Immature natural killer cell (primary cell): ENCODE measurements at places on chromosomes 5 and 9.
A peak's percentile ranks its signal among the peaks of the same experiment; 100 is the strongest.

GRCh38 chr5:91136271-91136670, 246.8 kb downstream of the ARRDC3 start:
- H3K27ac ChIP-seq: no peak overlapping the region
- peaks cover 11% of the 10 kb centered on the region for H3K4me1 ChIP-seq
- DNase-seq: no peak
- H3K27me3 ChIP-seq: peaks cover 2% of the 10 kb centered on the region
- H3K4me3 ChIP-seq: no peak overlapping the region

GRCh38 chr9:122100756-122101155, 7.6 kb upstream of the TTLL11 start:
- H3K36me3 ChIP-seq: no peaks in the 10 kb centered on the region
- peaks cover 7% of the 10 kb centered on the region for H3K27me3 ChIP-seq
- DNase-seq: no peak
- no peak overlapping the region for H3K27ac ChIP-seq
- peaks cover 7% of the 10 kb centered on the region for H3K4me1 ChIP-seq

DNA sequence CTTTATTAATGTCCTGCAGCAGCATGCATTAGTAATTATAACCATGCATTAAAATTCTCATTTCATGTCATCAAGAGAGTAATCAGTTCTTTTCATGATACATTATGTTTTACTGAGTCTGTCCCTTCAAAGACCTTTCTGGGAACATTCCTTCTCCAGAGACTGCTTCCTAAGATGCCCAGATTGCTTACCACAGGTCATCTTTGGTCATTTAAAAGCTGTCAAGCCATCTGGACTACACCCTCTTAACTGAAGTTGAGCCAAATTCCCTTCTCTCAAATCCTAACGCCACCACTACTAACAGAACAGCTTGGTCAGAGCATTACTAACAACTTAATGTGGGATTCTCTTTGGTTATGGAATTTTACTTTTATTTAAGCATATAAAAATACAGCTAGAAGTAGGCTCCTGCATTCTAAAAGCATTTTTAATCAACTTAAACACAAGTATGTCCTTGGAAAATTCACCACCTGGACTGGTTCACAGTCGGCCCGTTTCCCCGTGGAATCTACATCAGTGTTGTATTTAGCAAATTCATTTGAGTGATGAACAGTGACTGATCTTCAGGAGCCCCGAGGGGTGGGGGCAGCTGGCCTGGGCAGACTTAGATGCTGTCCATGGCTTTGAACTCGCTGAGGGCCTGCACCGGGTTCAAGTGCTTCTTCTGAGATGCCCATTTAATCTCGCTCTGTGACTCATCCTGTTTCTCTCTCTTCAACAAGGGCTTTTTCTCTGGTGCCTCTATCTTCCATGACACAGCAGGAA, 92.8 kb upstream of the CCDC112 start:
- no peaks in the 10 kb centered on the region for H3K27me3 ChIP-seq
- no peaks in the 10 kb centered on the region for H3K4me1 ChIP-seq
- no peak overlapping the region for H3K4me3 ChIP-seq
- no peaks in the 10 kb centered on the region for H3K36me3 ChIP-seq
- no peak overlapping the region for H3K27ac ChIP-seq
- no peak for DNase-seq

- H3K4me1 ChIP-seq: peaks cover 36% of the 10 kb centered on the region
- DNase-seq: no peak
- peaks cover 32% of the 10 kb centered on the region for H3K27me3 ChIP-seq
- peak within 1 kb of the TSS; percentile 71 for H3K4me3 ChIP-seq
- no peak within 1 kb of the TSS for H3K27ac ChIP-seq
Observed at GRCh38 chr9:132409828-132410528, at the start of gene CFAP77. CFAP77 (plus strand) TSS chr9:132410211; CDS start chr9:132410272, 61 bp downstream.

DNA sequence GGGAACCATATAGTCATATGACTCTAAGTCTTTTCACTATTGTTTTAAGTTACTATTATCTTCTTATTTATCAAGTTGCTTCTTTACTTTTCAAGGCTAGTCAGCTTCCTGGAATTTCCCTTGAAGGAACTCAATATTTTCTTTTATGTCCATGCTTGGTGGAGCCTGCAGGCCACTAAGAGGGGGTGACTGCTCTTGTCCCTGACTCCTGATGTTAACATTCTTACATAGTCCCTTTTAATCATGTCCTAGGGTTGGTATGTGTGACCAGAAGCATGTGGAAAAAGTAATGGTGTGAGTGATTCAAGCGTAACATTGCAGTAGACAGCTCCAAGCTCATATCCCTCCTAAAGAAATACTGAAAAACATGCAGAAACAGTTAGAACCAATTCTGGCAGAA, 1536.2 kb upstream of the CDH9 start:
- DNase-seq: no peak
- H3K27ac ChIP-seq: no peak overlapping the region
- H3K36me3 ChIP-seq: peaks cover 7% of the 10 kb centered on the region
- peaks cover 2% of the 10 kb centered on the region for H3K27me3 ChIP-seq

DNA sequence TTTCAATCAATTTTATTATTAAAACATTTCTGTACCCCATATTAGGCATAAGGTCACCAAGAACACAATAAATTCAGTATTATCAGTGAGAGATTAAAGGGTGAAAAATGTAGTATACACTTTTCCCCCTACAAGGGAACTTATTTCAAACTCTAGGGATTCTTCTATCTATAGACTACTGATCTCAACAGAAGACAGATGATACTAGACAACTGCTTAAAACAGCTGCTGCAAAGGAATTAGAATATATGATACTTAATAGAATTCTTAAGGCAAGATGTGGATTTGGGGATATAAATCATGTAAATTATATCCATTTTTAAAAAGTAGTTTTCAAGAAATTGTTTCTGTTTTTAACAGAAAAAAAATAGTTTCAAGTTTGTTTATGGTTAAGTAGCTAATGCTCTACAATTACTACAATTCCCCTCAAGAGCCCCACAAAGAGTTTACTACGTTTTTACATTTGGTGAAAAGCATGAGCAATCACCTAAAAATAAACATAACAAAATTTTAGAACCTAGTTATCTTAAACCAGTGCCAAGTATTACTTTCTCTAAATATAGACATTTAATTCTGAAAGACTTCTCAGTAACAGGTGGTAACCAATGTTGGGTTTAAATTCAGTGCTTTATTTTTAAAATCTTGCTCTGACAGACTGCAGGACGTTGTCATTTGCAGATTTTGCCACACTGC, 6.0 kb downstream of the KIF24 start:
- no peaks in the 10 kb centered on the region for H3K27me3 ChIP-seq
- H3K36me3 ChIP-seq: no peaks in the 10 kb centered on the region
- H3K4me3 ChIP-seq: no peak overlapping the region
- no peak for DNase-seq
- no peak overlapping the region for H3K27ac ChIP-seq
